ENCODE measurements at places on chromosomes 5 and 9.

- DNase-seq = no peak
These were observed 413.2 kb upstream of the ACTBL2 start for GRCh38 chr5:57895766-57896165.

DNA sequence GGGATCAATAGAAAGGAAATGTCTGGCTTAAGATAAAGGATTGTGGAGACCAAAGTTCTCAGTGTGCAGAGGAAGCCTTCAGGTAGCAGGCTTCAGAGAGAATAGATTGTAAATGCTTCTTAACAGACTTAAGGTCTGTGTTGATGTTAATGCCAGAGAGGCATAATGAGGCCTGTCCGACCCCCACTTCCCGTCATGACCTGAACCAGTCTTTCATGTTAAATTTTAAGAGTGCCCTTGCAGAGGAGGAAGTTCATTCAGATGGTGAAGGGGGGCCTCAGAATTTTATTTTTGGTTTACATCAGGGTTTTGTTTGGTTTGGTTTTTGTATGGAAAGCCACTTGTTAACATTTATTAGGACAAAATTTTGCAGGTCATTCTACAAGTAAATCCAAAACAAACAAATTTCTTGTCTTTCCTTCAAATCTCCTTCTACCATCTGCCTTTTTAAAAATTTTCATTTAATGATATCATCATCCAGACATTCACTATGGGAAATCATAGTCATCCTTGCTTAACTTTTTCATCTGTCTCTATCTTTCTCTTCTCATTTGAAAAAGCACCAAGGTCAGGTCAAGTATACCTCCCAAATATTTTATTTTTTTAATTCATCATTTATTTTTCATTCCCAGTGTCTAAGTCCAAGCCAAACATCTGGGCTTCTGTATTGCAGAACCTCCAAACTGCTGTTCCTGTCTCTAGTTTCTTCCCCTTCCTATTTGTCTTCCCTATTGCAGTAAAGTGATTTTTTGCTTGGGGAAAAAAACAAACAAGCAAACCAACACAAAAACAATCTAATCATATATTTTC is 6.9 kb upstream of the ABCA1 start:
- DNase-seq = no peak

DNA sequence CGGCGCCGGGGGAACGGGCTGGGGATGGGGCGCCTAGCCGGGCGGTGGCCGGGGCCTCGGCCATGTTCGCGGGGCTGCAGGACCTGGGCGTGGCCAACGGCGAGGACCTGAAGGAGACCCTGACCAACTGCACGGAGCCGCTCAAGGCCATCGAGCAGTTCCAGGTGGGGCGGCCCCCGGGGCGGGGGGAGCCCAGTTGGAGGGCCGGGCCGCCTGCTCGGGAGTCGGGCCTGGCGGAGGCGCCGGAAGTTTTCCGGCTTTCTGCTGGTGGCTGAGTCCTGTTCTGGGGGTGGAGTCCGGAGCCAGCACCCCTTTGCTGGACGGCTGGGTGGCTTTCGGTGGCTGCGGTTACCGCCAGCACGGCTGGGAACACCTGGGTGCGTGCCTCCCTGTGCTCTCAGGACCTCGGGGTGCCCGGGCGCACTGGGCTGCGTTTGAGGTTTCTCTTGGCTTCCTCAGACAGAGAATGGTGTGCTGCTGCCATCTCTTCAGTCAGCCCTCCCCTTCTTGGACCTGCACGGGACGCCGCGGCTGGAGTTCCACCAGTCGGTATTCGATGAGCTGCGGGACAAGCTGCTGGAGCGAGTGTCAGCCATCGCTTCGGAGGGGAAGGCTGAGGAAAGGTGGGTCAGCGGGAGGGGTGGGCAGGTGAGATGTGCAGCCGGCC is 454 bp downstream of the NELFB start:
- DNase-seq = peak; percentile 50

DNA sequence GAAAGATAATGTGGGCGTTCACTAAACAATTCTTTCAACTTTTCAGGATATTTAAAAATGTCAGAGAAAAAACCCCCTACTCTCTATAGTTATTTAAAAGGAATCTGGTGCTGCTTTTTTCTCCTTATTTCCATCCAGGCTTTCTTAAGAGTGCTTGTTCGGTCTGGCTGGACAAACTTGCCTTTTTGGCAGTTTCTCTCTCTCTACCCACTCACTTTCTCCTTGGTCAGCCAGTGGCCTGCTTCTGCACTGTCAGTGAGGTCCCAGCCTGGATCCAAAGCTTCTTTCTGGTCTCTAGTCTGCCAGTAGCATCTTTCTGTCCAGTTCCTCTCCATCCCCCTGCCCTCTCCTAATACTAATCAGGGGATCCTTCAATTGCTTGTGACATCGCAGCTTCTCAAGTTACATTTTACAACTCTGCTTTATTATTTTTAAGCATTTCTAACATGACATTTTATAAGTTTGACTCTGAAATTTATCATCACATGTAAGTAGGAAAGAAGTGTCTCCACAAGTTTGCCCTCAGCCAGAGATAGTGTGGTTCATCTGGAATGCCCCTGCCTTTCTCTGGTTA is 50.4 kb downstream of the PIK3R1 start:
- DNase-seq = no peak

GRCh38 chr9:18185196-18185595 is 288.8 kb upstream of the ADAMTSL1 start:
- no peak for DNase-seq

GRCh38 chr5:96242571-96242970 is 190.5 kb downstream of the PCSK1 start:
- DNase-seq = no peak

GRCh38 chr5:41509399-41510175 is 814 bp downstream of the PLCXD3 start:
- no peak for DNase-seq

GRCh38 chr5:87826507-87826906 is 413.8 kb upstream of the CCNH start:
- DNase-seq = no peak

DNA sequence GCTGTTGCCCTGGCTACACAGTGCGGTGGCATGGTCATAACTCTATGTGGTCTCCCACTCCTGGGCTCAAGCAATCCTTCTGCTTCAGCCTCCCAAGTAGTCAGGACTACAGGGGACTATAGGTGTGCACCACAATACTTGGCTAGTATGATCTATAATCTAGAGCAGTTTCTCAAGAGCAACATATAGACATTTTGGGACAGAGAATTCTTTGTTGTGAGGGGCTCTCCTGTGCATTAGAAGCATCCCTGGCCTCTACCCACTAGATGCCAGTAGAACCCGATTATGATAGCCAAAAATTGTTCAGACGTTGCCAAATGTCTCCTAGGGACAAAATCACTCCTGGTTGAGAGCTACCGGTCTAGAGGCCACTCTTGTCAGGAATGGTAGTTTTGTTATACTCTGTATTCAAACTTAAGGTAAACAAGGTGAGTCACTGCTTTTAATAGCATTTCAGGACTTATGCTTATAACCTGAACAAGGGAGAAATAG is 7.2 kb downstream of the ANKHD1 start:
- DNase-seq = no peak

- DNase-seq = no peak
These were observed 87.3 kb upstream of the PCSK5 start for GRCh38 chr9:75803130-75803529.

GRCh38 chr5:90934091-90934719 is 375.6 kb downstream of the ADGRV1 start:
- DNase-seq = no peak

DNA sequence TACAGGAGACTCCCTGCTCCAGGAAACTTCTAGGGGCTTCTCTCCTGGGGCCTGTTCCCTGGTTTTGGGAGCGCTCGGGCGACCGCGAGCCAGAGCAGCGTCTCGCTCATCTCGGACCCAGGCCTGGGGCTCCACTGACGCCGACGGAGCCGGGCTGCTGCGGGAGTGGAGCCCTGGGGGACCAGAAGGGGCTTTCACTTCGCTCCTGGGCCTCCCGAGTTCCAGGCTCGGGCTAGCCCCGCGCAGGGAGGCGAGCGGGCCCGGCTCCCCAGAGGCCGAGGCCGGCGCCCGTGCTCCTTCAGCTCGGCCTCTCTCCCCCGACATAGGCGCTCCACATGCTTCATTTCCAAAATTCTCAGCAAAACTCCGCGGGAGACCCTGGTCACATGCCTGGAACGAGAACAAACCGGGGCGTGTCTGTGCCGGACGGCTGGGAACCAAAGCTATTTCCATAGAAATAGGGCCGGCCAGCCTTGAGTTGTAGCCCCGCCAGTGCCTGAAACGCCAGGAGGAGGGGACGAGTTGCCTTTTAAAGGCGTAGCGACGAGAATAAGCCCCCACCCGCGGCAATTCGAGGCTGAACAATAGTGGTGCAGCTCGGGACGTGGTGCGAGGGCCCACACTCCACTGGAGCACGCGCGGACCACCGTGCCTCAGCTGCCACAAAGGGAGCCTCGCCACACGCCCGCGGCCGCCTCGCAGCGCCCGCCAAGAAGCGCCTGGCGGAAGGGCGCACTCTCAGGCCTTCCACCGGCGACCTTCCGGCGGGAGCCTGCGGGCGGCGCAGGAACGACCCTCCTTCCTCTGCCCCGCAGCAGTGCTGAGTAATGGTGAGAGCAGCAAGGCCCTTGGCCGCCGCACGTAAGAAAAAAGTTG is 1.1 kb upstream of the G3BP1 start:
- no peak for DNase-seq

GRCh38 chr5:172453206-172453985 is 929 bp downstream of the SH3PXD2B start:
- DNase-seq = peak; percentile 40

GRCh38 chr9:70374962-70375618 is 39.4 kb downstream of the KLF9 start:
- DNase-seq = no peak

- DNase-seq = no peak
These were observed 100.6 kb downstream of the LHFPL2 start for GRCh38 chr5:78547731-78548615.

- DNase-seq = no peak
These were observed 114.5 kb upstream of the SLC1A3 start for GRCh38 chr5:36491856-36492255.

GRCh38 chr5:157266286-157267007 is 524 bp downstream of the CYFIP2 start:
- peak; percentile 51 for DNase-seq

DNA sequence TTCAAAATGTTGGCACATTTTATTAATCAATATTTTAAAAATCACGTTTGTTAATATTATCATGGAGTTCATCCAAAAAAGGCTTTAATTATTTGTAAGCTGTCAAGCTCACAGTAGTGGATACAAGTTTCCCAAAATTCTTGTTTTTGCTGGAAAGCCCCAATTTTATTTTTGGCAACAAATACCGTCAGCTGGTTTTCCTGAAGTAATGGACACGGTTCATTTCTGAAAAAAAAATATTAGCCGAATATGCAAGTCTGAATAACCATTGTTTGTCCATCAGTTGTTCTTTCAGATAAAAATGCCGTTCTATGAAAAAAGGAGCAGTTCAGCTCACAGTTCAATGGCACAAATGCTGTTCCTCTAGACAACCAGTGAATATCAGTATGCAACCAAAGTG is 101.5 kb upstream of the RAI14 start:
- no peak for DNase-seq

GRCh38 chr5:88708682-88709398 is 174.1 kb downstream of the MEF2C start:
- DNase-seq = no peak

- DNase-seq = no peak
These were observed 24.2 kb downstream of the CCDC69 start for GRCh38 chr5:151199581-151200185.

DNA sequence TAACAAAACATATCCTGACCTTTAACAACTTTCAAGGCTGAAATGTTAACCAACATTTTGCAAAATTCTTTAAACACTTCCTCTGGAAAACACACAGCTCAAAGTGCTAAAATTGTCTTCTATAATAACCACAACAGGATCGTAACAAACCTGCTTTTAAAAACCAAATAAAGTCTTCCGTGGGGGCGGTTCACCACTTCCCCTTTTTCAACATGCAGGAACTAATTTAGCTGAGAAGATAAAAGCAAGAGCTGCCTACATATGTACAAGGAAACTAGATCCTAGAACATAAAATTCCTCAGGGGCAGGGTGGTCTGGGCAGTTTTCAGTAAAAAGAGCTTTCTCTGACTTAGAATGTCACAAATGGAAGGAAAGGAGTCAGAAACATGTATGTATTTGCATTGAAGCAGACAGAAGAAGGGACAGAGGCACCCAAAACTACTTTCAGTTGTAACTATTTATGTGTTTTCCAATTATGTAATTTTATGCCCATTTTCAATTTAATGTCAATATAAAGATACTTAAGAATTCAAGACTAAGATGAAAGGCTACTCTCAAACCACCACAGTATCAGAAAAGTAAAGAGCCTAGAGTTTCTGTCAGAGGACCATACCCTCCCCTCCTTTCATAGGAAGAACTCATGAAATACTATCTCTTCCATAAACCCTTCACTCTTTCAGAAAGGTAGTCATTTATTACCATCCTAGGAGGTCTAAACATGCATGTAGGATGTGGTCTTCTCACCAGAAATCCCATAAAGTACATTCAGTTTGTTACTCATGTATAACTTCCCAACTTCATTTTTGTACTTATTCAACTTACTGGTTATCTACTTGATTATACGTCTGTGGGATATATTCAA is 185.9 kb upstream of the RASA1 start:
- DNase-seq = no peak

GRCh38 chr5:39742916-39743315 is 318.1 kb upstream of the DAB2 start:
- DNase-seq = no peak

DNA sequence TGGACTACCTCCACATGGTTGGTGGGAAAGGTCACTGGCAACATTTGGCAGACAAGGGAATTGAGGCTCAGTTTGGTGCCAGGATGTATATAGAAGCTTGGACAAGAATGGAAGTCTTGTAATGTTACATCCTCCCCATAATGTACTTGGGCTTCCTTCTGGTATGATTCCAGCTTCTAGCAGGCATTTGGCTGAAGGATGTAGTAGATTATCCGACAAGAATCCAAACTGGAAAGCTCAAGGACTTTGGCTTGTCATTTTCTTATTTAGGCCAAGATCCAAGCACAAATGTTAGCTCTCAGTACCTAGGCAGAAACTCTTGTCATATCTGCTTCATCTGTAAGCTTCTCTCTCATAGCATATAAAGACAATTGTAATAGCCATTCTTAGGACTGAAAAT is 209.1 kb downstream of the MAPKAP1 start:
- no peak for DNase-seq

DNA sequence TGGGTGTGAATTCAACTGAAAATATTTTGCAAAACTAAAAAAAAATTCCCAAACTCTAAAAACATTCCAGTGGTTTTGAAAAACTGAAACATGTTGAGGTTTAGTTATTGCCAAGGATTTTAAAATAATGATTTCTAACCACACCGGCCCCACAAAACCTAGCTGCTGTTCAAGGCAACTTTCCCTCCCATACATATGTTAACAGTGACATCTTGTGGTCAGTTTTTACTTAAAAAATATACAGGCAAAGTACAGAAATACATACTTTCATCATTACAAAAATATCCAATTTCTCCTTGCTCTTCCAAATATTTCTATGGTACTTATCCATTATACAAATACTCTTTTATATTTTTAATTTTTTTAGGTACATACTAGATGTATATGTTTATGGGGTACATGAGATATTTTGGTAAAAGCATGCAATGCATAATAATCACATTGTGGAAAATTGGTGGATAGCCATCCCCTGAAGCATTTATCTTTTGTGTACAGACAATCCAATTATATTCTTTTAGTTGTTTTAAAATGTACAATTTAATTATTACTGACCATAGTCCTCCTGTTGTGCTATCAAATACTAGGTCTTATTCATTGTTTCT is 34.4 kb upstream of the MRPS30 start:
- no peak for DNase-seq

GRCh38 chr5:111337133-111337532 is 112.9 kb downstream of the CAMK4 start:
- DNase-seq = no peak
